NK-92 treated with Interleukin-12 subunit alpha and Interleukin-12 subunit beta, amount 100 ng/mL, for 24 hours (cell line): ENCODE measurements at places on chromosomes 4 and X.

GRCh38 chr4:123408471-123409084 is 12.0 kb downstream of the SPRY1 start:
- no peak for DNase-seq

GRCh38 chr4:47835494-47835893 is 2.4 kb downstream of the CORIN start:
- DNase-seq, result no peak

DNA sequence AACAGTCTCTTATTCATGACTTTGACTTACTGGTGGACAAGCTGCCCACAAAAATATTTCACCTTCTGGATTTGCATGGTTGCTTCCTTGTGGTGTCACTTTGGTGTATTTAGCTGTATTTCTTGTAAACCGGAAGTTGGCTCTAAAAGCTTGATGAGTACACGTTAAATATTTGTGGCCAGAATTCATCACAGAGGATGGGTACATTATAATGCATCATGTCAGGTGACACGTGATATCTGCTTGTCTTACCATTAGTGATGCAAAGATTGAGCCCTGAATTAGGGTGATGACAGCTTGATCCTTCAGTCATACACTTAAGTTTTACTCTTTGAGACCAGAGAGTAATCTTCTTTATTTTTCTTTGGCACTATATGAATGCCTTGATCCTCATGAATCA is 188.3 kb upstream of the RPS6KA3 start:
- DNase-seq, result no peak

GRCh38 chr4:4613641-4614286 is 71.9 kb upstream of the STX18 start:
- DNase-seq, result no peak

GRCh38 chrX:48826135-48826875 is at the start of gene ERAS:
Gene ERAS (plus strand): TSS chrX:48826513. CDS start chrX:48829124, 2,611 bp downstream.
- no peak for DNase-seq

GRCh38 chr4:2914256-2915126 is 48.7 kb downstream of the NOP14 start:
- DNase-seq, result no peak

DNA sequence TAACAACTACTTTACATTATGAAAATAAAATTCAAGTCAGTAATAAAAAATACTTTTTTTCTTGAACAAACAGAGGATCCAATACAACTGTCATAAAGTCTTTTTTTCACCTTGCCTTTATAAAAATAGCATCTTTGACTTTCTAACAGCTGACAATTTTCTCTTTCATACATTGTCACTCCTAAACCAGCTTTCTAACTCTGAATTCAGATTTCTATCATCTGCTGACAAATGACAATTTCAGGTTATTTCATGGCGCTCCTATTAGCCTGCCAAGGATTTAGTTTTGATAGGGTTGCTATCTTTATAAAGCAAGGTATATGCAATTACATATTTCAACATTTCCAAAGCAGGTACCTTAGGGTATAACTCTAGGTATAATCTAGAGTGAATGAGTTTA is 14.6 kb downstream of the NAA11 start:
- DNase-seq, result no peak

- DNase-seq, result no peak
Measured at GRCh38 chrX:107205770-107206696, at the start of the genes DNAAF6 and NUP62CL. Gene DNAAF6 (plus strand): TSS chrX:107206611. CDS start chrX:107212876, 6,265 bp downstream. Gene NUP62CL (minus strand): TSS chrX:107206433. CDS start chrX:107175146, 31,287 bp downstream.

- DNase-seq, result no peak
Measured at GRCh38 chr4:112982680-112983079, 66.8 kb upstream of the ANK2 start.

- no peak for DNase-seq
Measured at GRCh38 chrX:39603230-39603629, 494.5 kb downstream of the BCOR start.

GRCh38 chr4:171636606-171637005 is 176.6 kb upstream of the GALNTL6 start:
- DNase-seq, result no peak

GRCh38 chr4:128519163-128519830 is 231.7 kb upstream of the PGRMC2 start:
- DNase-seq, result no peak
